ENCODE measurements at places on chromosomes 6 and 20.

DNA sequence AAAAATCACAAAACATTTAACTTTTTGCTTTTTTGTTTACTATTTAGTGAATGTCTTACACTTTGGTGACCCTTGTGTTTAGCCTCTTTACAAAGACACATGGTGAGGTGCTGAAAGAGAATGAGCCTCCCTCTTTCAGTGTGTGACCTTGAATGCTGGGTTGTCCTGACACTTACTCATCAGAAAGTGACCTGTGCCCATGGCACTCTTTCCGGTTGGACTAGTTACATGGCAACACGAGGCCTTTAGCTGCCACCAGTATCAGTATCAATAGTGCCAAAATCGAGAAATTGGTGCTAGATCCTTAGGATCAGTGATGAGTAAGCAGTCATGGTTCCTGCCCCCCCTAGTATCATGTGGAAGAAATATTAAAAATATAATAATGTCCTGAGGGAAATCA is 1.7 kb upstream of the RPL7L1 start:
- no peak for DNase-seq

DNA sequence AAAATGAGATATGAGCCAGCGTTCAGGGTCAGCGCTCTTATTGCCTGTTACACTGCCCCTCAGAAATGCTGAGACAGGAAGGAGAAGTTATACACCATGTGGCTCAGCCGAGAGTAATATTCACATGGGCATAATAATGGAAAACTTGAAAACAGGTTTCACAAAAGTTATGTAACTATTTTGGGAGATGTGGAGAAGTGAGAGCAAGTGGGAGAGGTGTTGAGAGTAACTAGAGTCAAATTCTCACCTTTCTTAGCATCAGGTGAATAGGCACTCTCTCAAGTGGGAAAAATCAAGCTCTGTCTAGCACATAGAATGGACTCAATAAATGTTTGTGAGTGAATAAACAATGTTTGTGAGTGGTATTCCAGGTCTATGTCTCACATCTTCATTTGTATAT is 94.5 kb downstream of the TBX18 start:
- DNase-seq = no peak

DNA sequence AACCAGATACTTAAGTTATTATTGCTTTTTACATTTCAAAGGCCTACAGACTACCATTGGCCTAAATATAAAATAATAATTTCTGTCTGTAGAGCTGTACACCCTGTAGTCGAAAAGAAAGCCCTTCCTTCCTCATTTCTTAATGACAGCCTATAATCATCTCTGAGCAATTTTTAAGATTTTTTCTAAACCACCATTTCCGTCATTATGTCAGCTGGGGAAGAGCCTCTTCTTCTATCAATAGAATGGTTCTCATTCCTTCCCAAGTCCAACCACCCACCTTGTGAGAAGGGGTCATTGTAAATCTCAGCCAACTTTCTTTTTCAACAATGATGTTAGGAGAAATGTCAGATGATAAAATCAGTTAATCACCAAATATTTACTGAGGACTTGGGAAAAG is 91.8 kb downstream of the PLEKHG1 start:
- no peak for DNase-seq

DNA sequence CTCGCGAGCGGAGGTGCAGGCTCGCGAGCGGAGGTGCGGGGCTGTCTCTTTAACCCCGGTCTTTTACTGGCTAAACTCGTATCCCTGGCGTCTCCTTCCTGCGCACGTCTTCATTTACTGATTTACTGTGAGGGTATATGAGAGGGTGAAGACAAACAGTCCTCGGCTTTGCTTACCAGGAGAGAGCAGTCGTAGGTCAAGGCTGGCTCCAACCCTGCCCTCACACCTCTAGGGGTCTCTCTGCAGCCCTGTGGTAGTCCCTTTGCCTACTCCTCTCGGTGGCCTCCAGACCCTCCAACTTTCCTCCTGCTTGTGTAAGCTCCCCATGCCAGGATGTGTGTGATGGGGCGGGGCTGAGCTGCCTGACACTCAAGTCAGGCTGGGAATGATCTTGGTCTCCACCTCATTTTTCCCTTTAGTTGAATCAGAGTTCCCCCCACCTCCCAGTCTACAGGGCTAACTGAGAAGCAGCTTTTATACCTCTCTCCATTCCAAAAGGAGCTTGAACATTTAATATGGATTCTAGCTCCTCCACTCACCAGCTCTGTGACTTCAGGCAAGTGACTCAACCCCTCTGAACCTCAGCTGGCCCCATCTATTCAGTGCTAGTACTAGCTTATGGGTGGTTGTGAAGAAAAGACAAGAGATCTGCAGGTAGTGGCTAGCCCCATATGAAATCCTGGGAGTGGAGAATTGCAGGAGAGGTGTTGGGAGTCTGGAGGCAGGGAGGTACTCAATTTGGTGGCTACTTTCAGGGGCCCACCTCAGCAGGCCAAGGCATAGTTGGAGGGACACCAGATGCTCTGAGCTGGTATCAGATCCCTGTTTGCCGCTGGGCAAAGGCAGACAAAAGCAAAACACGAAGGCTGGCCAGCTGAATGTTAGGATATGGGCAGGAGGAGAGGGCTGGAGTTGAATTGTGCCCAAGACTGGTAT is 902 bp downstream of the SLC29A1 start:
- no peak for DNase-seq

GRCh38 chr6:117684749-117685148 is 9.5 kb downstream of the NUS1 start:
- DNase-seq = no peak

DNA sequence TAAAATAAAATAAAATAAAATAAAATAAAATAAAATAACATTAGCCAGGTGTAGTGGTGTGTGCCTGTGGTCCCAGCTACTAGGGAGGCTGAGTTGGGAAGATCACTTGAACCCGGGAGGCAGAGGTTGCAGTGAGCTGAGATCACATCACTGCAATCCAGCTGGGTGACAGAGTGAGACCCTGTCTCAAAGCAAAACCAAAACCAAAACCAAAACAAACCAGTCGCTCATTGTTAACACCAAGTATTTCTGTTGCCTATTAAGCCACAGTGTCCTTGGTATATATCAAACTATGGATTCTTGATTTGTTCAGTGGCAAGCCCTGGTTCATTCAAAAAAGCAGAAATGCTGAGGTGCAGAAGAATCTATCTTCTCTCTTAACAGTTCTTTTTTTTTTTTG is 65.7 kb downstream of the PYGB start:
- DNase-seq = no peak

DNA sequence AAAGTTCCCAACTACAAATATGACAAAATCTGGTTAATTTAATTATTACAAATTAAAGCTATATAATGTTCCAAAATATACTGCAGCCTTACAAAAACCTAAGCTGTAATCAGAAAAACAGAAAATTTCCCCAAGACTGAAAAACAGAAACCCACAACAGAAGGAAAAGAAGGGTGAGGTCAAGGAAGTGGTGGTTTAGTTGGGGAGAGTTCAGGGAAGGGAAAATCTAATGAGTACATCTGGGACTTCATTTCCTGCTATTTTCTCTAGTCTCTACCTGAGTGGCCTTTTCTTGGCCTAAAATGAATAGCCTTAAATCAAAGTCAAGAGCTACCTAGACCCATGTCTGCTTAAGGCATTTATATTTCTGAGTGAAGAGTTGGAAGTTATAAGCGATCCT is 66.2 kb upstream of the BEND6 start:
- no peak for DNase-seq

- DNase-seq = no peak
These were observed 64.3 kb downstream of the FNDC1 start for GRCh38 chr6:159233365-159234101.

DNA sequence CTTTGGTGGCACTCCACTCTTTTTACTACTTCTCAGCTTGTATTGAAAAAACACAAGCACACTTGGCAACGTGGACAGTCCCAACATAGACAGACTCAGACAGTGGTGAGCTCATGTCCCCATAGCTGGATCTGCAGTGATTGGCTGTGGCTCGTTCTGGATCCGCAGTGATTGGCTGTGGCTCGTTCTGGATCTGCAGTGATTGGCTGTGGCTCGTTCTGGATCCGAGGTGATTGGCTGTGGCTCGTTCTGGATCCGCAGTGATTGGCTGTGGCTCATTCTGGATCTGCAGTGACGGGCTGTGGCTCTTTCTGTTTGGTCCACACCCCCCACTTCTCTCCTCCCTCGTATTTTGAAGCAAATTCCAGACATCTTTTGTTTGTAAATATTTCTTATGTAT is 28.0 kb downstream of the OSBPL2 start:
- peak; percentile 8 for DNase-seq

DNA sequence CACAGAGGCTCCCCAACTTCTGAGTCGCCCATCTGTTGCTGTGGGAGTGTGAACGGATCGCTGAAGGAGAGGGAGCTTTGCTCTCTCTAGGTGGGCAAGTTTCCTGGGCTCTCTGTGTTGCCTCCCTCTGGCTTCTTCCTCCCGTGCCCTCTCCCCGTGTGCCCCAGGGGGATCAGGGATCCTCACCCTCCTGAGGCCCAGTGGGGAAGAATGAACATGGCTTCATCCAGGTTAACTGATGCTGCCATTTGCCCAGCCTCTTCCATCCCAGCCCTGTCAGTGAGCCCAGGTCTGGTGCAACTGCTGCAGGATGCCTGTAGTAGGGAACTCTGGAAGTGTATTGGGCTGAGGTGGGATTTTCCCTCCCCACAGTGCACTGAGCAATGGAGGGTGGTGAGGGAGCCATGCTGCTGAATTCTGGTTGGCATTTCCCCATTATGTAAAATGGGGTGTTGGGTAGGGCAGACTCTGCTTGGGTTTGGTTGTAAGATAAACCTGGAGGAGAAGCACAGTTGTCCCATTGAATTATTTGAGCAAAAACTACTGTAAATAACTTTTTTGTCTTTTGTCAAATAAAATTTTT is 12.1 kb upstream of the RAB5IF start:
- DNase-seq = no peak

DNA sequence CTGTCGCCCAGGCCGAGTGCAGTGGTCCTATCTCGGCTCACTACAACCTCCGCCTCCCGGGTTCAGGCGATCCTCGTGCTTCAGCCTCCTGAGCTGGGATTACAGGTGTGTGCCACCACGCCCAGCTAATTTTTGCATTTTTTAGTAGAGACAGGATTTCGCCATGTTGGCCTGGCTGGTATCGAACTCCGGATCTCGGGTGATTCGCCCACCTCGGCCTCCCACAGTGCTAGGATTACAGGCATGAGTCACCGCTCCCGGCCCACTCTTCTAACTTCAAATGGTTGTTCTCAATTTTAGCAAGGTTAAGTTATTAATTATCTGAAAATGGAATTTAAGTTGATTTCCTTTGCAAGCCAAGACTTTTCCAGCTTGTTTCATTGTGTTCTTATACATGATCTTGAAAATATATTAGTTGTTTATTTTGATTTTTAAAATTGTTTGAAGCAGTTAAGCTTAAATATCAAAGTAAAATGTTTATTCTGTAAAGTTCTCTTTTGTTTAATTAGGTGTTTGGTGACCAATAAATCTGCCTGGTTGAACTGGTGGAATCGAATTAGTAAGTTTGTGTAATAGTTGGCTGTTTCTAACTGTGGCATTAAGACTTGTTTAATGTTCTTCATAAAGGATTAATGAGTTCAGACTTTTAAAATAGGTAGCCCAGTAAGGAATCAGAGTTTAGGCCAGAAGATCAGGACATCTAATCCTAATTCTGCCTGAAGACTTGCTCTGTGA is 2.3 kb downstream of the PM20D2 start:
- no peak for DNase-seq

DNA sequence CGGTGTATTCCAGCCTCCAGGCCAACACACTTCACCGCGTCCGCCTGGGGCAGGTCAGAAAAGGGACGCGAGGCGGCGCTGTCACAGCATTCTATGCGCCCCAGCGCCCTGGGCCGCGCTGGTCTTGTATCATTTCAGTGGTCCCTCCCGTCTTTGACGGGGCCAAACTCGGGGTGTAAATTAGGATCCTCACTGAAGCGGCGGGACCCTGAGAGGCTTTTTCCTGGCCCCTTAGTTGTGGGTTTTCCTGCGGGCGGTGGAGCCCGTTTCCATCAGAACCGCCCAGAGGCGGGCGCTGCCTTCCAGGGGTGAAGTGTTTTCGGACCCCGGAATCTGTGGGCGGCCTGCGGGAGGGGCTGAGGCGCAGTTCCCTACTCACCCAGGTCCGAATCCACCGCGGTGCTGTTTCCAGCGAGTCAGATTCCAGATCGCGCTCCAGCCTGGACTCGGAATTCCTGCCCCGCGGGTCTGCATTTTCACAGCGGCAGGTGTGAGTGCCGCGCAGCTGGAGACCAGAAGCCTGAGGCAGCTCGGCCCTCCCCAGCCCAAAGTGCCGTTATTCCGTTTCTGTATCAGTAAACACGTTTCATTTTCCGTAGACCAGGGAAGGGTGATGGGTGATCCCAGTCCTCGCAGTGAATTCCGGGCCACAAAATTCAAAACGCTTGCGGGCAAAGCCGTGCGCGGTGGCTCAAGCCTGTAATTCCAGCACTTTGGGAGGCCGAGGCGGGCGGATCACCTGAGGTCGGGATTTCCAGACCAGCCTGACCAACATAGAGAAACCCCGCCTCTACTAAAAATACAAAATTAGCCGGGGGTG is 3.9 kb upstream of the MICB start:
- DNase-seq = peak; percentile 76

- DNase-seq = peak; percentile 61
These were observed 343.5 kb downstream of the RFPL4B start for GRCh38 chr6:112690497-112691202.

DNA sequence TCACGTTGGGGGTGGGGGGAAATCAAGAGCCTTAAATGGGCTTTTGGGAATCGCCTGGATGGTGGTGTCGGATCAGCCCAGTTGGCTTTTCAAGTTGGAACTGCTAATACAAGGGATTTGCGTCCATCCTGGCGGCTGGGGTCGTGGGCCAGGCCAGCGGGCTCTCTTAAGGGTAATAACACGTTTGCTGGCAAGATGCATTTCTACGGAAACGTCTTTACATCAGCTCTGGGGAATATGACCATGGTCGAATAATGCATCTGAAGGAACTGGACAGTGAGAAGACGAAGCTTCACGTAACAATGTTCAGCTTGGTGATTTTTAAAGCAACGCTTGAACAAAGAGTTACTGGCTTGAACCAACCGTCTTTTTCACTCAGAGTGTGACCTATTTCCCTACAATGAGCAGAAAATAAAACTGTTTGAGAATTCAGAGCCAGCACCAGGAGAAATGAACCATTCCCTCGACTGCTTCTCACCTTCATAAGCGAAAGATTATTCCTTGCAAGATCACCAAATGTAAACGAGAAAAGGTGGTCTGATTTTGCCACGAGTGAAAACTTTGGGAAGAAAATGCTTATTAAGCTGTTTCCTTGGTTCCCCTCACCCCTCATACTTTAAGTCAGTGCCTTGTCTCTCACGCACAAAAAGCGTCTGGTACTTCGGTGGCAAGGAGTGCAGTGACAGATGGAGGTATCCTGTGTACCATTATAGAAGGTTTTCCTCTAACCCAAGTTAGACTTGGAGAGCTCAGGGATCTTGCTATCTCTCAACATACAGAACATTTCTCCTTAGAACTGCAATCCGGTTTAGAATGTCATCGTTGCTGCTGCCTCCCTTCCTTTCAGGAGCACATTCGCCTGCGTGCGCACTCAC is 1.4 kb upstream of the MARCKS start:
- DNase-seq = peak; percentile 67

- DNase-seq = no peak
These were observed 44.6 kb downstream of the SSR1 start for GRCh38 chr6:7268362-7268761.

- DNase-seq = no peak
These were observed 53.4 kb downstream of the HDGFL1 start for GRCh38 chr6:22622813-22623212.

Data from cardiac fibroblast (primary cell).